Omental fat pad (tissue), 4 donors: ENCODE measurements at places on chromosomes 2 and 18. TPM values are rescaled to one million over a fixed set of nuclear protein-coding genes. Genes with fewer than 3 reads are reported as not detected.

Gene GALR1
- total RNA-seq, result not detected

Gene DNPEP
- 87.3 TPM for total RNA-seq

Gene HOXD4
- 2.6 TPM for total RNA-seq

Gene ITGAV
- total RNA-seq, result 86.1 TPM

Gene REG3A
- not detected for total RNA-seq

Gene IL36B
- total RNA-seq, result not detected

Gene C18orf54
- total RNA-seq, result 4.6 TPM

Gene CHRNG
- not detected for total RNA-seq

Gene ANKRD44
- 56.3 TPM for total RNA-seq

Gene CCDC150
- total RNA-seq, result 1.4 TPM

Gene CFAP65
- total RNA-seq, result not detected

Gene CROCC2
- total RNA-seq, result 0.06 TPM

Gene SPATA3
- not detected for total RNA-seq

Gene IL1R2
- 33.6 TPM for total RNA-seq

Gene IL36G
- not detected for total RNA-seq

Gene HDAC4
- 103 TPM for total RNA-seq

Gene FTCDNL1
- total RNA-seq, result 4.5 TPM

Gene METTL8
- 25.0 TPM for total RNA-seq

Gene SDC1
- 0.50 TPM for total RNA-seq

Gene ALPI
- not detected for total RNA-seq
